ENCODE measurements at places on chromosomes 16 and 17. TPM values are rescaled to one million over a fixed set of nuclear protein-coding genes. Genes with fewer than 3 reads are reported as not detected.

Gene ZNF469
- total RNA-seq, result 2.9 TPM

Gene PPP1R27
- total RNA-seq, result not detected

Gene CDT1
- total RNA-seq, result 27.0 TPM

Gene OTOP3
- total RNA-seq, result not detected

Gene ROGDI
- total RNA-seq, result 8.4 TPM

Gene SCIMP
- not detected for total RNA-seq

Gene GJD3
- total RNA-seq, result 0.39 TPM

Gene GAS7
- total RNA-seq, result 18.4 TPM

Gene SSH2
- total RNA-seq, result 16.6 TPM

Gene KRTAP3-2
- total RNA-seq, result not detected

Gene PRCD
- total RNA-seq, result 4.1 TPM

Gene APOBR
- not detected for total RNA-seq

Gene FBXL20
- 8.5 TPM for total RNA-seq

All from subcutaneous preadipocyte (primary cell).